ENCODE measurements at places on chromosomes 3 and 15.

GRCh38 chr3:43866529-43867353 is 176.0 kb downstream of the ABHD5 start:
- DNase-seq: no peak

- no peak for DNase-seq
Observed at GRCh38 chr3:190552969-190553759, 39.3 kb downstream of the IL1RAP start.

DNA sequence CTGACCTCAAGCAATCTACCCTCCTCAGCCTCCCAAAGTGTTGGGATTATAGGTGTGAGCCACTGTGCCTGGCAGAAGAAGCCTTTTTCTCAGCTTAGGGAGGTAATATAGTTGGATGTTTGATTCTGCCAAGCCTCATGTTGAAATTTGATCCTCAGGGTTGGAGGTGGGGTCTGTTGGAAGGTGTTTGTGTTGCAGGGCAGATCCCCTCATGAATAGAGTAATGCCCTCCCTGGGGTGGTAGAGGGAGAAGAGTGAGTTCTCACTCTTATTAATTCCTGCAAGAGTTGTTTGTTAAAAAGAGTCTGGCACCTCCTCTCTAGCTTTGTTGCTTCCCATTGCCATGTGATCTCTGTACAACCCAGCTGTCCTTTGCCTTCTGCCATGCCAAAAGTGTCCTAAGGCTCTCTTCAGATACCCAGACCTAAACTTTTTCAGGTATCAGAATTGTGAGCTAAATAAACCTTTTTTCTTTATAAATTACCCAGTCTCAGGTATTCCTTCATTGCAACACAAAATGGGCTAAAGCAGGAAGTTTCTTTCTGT is 16.4 kb downstream of the NECTIN3 start:
- DNase-seq: no peak

DNA sequence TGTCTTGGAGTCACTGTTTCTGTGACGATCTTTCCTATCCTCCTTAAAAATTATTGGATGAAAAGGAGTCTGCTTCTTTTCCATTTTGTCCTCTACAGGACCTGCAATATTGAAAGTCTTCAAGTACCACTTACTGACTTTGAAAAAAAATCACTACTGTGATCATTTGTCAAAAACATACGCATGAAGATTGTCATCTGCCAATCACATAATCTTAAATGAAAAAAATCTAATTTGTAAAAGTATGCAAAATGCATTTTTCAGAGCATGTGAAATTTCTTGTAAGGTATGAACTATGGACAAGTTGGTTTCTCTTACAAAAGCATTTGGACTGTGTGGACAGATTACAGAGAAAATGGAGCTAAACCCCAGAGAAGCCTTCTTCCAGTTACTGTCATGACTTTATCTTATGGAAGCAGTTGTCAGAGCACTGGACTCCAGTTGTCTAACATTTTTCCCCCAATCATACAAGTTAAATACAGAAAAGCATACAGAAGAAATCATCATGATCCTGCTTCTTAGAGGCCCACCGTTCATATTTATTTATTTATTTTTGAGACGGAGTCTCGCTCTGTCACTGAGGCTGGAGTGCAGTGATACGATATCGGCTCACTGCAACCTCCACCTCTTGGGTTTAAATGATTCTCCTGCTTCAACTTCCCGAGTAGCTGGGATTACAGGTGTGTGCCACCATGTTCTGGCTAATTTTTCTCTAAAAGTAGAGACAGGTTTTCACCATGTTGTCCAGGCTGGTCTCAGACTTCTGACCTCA is 3.4 kb upstream of the PXK start:
- no peak for DNase-seq

DNA sequence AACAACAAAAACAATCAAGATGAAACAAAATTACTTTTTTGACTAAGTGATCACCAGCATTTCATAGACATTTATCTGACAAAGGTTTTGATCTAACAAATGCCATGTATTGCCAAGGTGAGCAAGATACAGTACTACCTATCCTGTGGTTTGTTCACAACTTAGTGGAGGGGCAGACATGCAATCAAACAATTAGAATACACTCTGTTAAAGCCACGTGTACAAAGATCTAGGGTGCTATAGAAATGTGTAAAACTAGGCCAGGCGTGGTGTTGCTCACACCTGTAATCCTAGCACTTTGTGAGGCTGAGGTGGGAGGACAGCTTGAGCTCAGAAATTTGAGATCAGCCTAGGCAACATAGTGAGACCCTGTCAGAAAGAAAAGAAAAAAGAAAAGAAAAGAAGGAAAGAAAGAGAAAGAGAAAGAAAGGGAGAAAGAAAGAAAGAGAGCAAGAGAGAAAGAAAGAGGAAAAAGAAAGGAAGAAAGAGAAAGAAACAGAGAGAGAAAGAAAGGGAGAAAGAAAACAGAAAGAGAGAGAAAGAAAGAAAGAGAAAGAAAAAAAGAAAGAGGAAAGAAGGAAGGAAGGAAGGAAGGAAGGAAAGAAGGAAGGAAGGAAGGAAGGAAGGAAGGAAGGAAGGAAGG is 1.4 kb upstream of the TRIM69 start:
- no peak for DNase-seq

Data from hippocampal formation (tissue), 2 donors.